ENCODE measurements at places on chromosomes 4 and X.
A peak's percentile ranks its signal among the peaks of the same experiment; 100 is the strongest.

DNA sequence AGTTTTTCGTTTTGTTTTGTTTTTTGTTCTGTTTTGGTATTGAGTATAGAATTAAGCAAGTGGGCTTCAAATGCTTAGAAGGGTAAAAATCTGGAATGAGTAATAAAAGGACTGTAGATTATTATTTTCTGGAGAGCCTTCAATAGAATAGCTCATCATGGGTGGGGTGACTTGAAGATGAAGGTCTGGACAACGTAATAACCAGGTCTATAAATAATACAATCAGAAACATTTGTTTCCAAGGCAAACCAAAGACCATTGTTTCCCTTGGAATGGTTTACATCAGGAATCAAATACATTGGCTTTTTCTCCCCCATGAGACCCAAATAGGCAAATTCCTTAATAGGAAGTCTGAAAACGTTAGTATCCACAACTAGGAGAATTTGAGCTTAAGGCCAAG lies 721.6 kb downstream of the RPA4 start:
- DNase-seq, result no peak

GRCh38 chrX:40209951-40210617 lies 112.3 kb upstream of the BCOR start:
- no peak for DNase-seq

DNA sequence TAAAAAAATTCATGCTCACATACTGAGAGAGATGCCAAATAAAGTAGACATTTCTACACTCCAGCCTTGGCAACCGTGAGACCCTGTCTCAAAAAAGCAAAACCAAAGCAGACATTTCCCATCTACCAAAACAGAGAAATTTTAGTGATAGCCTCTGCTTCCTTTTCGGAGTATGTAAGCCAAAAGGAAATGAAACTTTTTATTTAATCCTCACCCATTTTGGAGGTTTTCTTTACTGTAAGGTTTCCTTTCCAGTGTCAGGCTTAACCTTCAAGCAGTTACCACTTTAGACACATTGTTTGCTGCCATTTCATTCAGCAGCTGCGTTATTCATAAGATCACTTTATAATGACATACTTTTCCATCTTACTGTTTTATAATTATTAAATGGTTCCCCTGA lies 15.9 kb downstream of the ADD1 start:
- DNase-seq, result no peak

DNA sequence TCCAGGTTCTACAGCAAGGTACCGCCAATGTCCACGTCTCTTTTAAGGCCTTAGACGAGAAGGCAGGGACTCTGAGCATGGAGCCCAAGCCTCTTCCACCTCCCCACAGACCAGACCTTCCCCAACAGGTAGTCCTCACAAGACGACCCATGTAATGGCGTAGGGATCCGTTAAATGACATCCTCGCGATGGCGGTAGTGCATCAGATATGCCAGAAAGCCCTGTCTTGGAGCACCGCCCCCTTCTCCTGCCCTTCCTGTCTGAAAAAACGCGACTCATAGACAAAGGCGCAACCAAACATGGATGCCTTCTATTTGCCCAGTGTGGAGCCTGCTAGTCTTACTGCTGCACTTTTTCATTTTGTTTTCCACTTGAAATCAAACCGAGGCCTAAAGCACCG lies 185.4 kb downstream of the OR13H1 start:
- no peak for DNase-seq

- DNase-seq, result no peak
These were observed 636 bp downstream of the BCOR start for GRCh38 chrX:40097141-40097503.

DNA sequence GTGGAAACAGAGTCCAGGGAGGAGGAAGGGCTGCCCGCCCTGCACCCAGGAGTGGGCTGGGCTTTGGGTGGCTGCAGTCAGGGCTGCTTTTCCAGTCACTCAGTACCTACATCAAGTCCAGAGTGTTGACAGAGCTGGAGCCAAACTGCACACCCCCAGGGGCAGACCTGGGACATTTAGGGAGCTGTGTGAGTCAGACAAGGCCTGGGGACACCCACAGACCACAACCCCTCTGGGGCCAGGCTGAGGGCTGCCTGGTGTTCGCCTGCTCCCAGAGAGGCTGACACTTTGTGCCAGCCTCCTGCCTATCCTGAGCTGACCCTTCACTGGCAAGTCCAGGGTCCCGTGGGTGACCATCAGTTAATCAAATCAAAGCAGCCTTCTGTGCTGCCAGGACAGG lies 240.0 kb downstream of the BCOR start:
- DNase-seq, result no peak

DNA sequence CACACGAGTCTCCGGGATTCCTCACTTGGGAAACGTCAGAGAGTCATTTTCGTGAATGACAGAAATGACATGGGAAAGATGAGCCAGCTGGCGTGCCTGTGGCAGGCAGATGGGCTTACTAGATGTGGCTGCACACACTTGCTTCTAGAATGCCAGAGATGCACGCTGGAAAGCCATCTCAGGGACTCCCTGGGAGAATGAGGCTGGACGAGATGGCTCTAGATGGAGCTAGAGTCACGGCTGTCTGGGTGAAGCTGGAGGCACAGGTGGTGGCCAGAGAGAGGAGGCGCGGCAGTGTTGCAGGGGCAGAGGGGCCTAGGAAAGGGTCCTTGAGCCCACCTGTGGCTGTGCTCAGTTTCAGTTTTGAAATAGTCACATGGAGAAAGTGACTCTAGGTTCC lies 26.0 kb downstream of the TKTL1 start:
- DNase-seq, result no peak

GRCh38 chr4:108941904-108942430 lies 179.1 kb upstream of the ETNPPL start:
- no peak for DNase-seq

DNA sequence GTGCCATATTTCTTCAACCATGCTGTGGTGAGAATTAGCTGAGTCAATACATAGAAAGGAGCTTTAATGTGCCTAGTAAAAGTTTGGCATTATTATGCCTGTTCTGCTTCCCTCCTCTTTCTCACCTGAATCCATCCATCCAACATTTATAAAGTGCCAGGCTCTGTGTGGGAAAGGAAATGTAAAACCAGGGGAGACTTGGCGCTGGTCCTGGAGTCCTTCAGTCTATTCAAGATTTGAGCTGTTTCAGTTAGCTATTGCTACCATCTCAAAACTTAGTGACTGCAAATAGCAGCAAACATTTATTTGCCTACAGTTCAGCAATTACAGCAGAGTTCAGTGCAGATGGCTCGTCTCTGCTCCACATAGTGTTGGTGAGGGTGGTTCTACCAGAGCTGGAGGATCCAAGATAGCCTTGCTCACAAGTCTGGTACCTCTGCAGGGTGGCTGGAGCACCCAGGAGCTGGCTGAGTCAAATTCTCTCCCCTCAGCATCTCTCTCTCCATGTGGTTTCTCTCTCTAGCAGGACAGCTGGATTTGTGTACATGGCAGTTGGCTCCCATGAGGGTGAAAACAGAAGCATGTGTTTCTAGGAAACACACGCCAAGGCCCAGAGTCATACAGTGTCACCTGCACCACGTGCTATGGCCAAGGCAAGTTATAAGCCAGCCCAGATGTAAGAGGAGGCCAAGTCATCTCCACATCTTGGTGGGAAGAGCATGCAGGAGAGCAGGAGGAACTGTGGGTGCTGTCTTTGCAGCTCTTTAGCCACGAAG lies 77.3 kb downstream of the FHDC1 start:
- no peak for DNase-seq

DNA sequence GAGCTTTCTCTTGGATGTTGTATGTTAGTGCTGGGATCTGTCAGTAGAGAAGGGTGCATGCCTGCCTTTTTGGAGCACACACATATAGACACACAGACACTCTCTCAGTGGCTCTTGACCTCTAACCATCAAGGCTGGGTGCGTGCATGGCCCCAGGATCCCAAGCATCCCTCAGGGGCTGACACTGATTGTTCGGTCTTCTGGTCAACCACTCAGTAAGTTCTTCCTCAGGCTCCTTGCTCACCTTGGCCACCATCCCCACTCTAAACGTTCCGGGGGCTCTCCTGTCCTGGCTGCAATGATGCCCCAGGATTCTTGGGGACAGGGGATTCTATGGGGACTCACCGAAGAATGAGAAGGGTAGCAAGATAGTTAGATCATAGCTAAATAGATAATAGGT lies 179.6 kb downstream of the SHOX start:
- no peak for DNase-seq

DNA sequence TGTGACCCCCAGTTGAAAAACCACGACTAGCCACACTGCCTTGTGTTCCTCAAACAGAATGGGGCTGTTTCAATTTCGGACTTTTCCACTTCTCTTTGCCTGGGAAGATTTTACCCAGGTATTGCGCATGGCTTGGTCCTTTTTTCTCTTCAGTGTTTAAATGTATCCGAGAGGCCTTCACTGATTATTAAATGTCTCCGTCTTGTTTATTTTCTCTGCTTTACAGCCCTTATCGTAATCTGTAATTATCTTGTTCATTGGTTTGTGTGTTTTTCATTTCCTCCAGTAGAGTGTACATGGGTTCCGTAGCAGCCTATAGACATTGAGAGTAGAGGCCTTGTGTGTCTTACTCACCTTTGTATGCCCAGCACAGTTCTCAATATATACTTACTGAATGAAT lies 2.4 kb downstream of the MOSPD2 start:
- no peak for DNase-seq

DNA sequence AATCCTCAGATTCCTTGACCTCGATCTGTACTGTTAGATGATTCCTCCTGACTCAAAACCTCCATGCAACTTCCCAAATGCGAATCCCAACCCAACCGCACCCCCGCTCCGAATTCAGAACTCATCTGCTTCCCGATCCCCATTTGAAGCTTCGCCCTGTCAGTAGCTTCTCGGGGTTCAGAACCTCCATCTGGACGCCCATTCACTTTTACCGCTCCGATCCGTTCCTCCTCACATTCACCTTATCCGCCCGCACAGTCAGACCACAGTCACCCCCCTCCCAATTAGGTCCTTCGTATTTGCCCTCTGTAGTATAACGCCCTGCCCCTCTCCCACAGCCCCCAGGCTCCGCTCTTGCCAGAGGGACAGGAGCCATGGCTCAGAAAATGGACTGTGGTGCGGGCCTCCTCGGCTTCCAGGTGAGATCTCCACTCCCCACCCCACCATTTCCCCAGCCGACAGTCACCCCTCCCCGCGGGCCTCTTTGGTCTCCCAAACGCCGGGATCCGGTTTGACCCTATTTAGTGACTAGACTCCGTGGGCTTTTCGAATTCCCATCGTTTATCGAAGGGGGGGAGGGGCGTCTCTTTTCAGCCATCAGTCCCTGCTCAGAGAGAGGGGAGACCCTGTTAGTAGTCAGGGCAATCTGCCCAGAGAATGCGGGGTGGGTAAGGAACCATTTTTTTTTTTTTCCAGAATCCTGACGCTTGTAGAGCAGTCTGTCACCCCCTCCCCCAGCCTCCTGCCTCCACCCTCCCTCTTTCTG lies 691 bp downstream of the MAGED1 start:
- DNase-seq, result peak; percentile 20

- no peak for DNase-seq
These were observed 51.3 kb upstream of the EXOC1L start for GRCh38 chr4:55768291-55768690.

DNA sequence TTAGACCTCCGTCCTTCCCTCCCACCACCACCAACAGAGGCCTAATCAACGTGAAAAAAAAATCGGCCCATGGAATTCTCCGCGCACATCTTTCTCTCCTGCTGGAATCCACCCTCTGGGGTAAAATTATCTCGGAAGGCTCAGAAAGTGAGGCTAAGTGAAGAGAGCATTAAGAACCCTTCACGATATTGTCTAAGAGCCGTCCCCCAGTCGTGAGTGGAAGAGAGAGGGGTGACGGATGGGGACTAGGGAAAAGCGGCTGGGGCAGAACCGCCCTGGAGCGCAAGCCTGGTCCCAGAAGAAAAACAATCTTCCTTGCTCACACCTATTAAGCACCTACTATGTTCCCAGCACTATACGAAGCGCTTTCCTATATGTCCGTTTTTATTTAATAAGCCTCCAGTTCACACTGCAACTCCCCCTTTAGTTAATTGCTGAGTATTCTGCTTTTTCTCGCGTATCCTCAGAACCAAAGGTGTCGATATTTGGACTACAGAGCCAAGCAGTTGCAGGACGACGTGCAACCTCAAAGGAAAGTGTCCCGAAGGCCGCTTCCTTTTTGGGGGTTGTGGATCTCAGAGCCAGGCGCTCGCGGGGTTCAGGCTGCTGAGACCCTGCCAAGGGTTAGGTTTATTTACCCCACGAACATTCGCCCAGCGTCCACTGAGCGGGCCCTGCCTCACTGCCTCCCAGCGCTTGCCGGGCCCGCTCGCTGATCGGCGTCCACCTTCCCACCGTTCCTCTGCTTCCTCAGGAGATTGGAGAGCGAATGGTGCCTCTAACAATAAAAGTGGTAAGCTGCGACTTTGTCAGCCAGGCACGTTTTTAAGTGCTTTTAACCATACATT lies 889 bp downstream of the MGARP start:
- DNase-seq, result no peak

DNA sequence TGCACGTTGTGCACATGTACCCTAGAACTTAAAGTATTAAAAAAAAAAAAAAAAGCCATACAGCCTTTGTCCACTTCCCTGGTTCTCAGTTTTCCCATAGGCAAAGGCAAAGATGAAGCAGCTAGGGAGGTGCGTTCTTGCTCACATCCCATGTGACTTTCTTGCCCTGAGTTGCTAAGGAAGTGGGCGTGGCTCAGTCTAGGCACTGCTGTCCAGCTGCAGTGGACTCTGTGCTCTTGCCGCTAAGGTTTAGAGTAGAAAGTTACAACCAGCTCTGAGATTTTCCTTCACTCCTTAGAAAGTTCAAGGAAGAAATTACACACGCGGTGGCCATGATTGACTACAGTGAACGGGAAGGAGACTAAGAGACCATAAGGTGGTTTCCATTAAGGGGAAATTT lies 144.7 kb downstream of the NAA11 start:
- no peak for DNase-seq

DNA sequence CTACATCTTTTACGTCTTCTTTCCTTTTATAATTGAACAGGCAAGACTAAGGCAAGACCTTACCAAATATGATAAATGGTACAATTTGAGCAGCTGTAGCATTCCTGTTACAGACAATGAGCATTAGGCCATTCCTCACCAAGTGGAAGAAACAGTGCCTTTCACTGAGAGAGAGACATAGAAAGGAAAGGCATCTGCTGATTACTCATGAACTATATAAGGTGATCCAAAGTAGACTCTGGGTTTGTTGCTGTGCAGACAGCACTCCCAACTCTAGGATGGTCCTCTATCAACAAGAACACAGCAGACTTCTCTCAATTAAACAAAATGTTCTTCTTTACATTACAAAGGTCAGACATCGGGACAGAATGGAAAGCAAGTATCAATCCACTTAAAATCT lies 91.9 kb downstream of the FAM13A start:
- no peak for DNase-seq

DNA sequence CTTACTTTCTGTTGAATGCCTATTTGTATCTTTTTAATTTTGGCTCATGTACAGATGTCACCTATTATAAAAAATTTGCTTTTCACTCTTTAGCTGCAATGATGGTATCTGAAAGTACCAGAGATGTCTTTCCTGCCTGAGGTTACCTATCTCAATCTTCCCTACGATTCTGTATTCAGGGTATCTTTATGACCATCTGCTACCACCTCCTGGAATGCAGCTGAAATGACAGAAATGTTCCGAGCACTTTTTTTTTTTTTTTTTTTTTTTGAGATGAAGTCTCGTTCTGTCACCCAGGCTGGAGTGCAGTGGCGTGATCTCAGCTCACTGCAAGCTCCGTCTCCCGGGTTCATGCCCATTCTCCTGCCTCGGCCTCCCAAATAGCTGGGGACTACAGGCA lies 136.4 kb downstream of the REPS2 start:
- peak; percentile 41 for DNase-seq
